ENCODE measurements at places on chromosomes 4 and X. TPM values are rescaled to one million over a fixed set of nuclear protein-coding genes. Genes with fewer than 3 reads are reported as not detected.

DNA sequence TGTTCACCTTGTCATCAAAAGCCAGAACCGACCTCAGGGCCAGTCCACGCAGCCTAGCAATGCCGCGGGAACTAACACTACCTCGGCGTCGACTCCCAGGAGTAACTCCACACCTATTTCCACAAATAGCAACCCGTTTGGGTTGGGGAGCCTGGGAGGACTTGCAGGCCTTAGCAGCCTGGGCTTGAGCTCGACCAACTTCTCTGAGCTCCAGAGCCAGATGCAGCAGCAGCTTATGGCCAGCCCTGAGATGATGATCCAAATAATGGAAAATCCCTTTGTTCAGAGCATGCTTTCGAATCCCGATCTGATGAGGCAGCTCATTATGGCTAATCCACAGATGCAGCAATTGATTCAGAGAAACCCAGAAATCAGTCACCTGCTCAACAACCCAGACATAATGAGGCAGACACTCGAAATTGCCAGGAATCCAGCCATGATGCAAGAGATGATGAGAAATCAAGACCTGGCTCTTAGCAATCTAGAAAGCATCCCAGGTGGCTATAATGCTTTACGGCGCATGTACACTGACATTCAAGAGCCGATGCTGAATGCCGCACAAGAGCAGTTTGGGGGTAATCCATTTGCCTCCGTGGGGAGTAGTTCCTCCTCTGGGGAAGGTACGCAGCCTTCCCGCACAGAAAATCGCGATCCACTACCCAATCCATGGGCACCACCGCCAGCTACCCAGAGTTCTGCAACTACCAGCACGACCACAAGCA lies 898 bp downstream of the UBQLN2 start:
- no peak for DNase-seq

DNA sequence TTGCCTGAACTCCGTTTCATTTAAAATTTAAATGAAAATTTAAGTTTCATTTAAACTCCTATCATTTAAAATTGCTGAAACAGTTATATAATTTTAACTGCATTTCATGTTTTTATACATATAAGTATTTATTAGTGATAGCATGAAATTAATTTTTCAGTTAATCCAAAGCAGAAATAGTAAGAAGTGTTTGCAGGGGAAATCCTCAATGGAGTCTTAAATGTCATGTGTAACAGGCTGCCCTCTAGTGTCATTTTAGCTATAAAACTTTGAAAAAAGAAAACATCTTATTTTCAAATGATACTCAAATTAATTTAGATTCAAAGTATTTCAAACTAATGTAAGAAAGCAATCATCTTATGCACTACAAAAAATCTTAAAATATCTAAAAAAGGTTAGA lies 27.2 kb downstream of the TAPT1 start:
- no peak for DNase-seq

- DNase-seq: no peak
These were observed 1415.6 kb upstream of the PCDH7 start for GRCh38 chr4:29304595-29304994.

DNA sequence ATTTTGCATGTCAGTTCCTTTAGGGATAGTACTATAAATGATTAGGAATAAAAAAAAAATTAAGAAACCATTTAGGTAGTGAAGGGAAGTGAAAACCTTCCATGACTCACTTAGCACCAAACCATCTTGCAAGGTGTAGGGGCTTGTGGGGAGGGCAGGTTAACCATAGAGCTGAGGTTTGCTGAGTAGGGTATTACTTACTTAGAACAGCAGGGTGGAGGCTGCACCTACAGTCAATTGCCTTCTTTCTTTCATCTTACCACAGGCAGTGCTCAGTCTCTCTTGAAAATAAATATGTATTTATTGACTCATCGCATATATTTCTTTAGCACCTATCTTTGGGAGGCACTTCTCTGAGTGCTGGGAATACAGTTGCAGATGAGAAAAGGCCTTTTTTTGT lies 104.9 kb upstream of the GIMD1 start:
- DNase-seq: no peak

GRCh38 chr4:15001869-15002658 lies at the start of gene CPEB2:
Gene CPEB2 (plus strand): TSS chr4:15002481. CDS start chr4:15002674, 193 bp downstream.
- DNase-seq: peak; percentile 92

DNA sequence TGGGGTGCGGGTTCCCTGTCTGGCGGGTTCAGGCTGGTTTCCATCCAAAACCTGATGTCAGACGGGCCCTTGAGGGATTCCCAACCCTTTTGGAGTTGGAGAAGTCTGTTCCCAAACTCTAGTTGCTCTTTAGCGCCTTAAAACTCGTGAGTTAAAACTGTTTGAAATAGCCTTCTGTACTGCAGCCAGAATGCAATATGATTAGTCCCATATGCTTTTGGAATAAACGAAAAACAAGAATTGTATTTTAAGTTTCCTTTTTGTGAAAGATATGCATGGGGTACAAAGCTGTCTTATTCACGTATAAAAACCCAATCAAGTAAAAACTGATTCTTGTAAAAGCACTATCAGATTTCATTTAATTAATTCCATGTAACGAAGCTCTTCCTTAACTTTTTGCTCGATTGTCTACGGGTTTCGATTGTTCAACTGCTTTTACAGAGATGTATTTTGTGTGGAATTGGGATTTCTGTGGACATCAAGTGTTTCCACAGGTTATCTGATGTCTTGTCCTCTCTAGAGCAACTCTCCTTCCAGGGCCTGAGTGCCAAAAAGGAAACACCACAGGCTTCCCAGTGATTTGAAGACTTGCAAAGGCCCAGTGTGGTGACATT lies 49.5 kb downstream of the CLDN34 start:
- DNase-seq: no peak

- DNase-seq: peak; percentile 40
These were observed 552 bp downstream of the NKRF start for GRCh38 chrX:119605464-119606279.

TFDP3 gene
- total RNA-seq: not detected

GLA gene
- total RNA-seq: 32.0 TPM

CRMP1 gene
- total RNA-seq: not detected

PAGE5 gene
- total RNA-seq: not detected
